ENCODE measurements at places on chromosomes 7 and 10. TPM values are rescaled to one million over a fixed set of nuclear protein-coding genes. Genes with fewer than 3 reads are reported as not detected.
A peak's percentile ranks its signal among the peaks of the same experiment; 100 is the strongest.

DNA sequence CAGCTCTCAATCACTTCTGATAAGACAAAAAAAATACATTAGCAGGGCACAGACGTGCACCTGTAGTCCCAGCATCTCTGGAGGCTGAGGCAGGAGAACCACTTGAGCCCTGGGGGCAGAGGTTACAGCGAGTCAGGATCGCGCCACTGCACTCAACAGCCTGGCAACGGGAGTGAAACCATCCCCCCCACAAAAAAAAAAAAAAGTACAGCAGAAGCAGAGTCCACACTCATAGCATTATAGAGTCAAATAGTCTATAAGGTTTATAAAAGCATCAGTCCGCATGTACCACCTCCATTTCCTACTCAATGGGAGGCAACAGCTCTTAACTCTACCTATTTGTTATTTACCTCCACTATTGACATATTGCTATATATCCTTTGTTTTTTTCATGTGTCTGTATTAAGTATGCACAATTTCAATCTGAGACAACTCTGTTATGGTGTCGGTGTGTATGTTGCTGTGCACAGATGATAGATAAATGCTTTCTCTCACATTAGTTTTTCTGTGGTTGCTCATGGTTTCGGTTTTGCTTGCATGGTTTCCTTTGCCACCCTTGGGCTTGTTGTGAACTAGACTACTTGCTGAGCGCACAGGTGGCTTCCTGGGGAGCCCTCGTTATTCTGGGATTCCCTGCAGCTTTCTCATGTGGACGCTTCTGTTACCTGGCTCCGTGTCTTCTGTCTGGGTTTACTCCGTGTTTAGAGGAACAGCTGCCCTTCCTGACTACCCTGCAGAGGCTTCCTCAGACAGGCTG is 40.4 kb downstream of the PROSER2 start:
- peak overlapping the region; percentile 27 for H3K27ac ChIP-seq
- peak overlapping the region; percentile 64 for H3K4me3 ChIP-seq
- peaks cover 17% of the 10 kb centered on the region for H3K4me1 ChIP-seq
- peak; percentile 25 for DNase-seq
- H3K27me3 ChIP-seq, result no peaks in the 10 kb centered on the region
- no peaks in the 10 kb centered on the region for H3K36me3 ChIP-seq

- no peak overlapping the region for H3K27ac ChIP-seq
- no peak overlapping the region for H3K4me3 ChIP-seq
- H3K36me3 ChIP-seq, result peaks cover 53% of the 10 kb centered on the region
- no peaks in the 10 kb centered on the region for H3K4me1 ChIP-seq
These were observed 67.4 kb downstream of the TYW1B start for GRCh38 chr7:72760602-72761001.

DNA sequence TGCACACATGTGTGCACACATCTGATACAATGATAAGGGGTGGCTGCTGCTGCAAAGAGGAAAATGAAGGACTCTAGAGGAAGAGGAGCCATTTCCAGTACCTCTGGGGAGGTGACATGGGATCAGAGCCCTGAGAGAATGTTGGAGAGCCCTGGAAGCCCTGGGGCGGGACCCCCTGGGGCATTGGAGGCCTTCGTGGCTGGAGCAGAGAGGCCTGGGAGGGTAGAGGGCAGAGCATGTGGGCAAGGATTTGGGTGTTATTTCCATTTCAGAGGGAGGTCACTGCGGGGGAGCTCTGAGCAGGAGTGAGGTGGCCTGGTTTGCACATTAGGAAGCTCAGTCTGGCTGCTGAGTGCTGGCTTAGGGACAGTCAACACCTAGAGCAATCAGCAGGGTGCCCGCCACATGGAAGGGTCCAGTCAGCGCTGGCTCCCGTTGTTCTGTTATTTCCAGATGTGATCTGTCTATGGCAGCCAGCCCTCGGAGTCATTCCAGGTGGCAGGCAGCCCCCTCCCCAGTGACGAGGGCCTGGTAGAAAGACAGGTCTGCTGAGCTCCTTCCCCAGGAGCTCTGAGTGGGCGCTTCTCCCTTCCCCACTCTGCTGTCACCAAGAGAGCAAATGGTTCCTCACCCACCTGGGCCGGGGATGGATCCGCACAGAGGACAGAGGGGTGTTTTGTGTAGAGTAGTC is 24.1 kb upstream of the BTBD16 start:
- no peaks in the 10 kb centered on the region for H3K4me1 ChIP-seq
- no peaks in the 10 kb centered on the region for H3K27me3 ChIP-seq
- no peak for DNase-seq
- H3K4me3 ChIP-seq, result no peak overlapping the region
- H3K36me3 ChIP-seq, result no peaks in the 10 kb centered on the region

DNA sequence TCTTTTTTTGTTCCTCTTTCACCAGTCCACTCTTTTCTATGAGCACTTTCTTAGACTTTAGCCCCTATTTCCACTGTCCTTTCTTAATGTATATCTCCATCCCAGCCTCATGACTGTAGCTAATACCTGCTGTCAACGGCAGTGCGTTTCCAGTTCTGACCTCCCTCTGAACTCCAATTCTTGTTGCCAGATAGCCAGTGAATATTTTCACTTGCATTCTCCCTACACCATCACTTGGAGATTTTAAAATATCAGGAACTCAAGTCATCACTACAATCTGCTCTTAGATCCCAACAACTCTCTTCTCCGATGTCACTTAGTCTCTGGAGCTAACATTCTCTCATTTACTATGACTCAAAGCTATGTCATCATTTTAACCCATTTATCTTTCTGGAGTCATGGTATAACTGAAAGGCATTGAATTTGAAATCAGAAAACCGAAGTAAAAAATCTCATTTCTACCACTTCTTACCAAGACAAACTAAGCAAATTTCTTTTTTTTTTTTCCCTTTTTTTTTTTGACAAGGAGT is 5.1 kb upstream of the SLC16A12 start:
- no peak for DNase-seq
- no peaks in the 10 kb centered on the region for H3K36me3 ChIP-seq
- peaks cover 5% of the 10 kb centered on the region for H3K4me1 ChIP-seq
- peaks cover 45% of the 10 kb centered on the region for H3K27me3 ChIP-seq
- H3K27ac ChIP-seq, result no peak overlapping the region

DNA sequence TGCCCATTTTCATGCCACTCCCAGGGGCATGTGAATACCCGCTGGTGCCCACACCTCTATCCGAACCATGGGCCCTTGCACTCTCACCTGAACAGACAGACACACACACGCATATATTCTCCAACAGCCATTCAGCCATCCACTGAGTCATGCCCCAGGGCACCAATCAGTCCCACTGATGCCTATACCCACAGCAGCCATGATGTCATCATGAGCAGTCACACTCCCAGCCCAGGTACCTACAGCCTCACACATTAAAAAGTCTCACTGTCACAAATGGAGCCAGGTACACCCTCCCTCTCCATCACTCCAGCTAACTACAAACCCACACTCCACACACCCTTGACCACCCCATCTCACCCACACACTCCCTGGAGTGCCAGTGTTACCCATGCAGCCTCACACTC is 12.2 kb downstream of the VSIR start:
- peaks cover 46% of the 10 kb centered on the region for H3K36me3 ChIP-seq
- peaks cover 57% of the 10 kb centered on the region for H3K4me1 ChIP-seq
- DNase-seq, result no peak
- H3K4me3 ChIP-seq, result no peak overlapping the region
- H3K27me3 ChIP-seq, result no peaks in the 10 kb centered on the region

- H3K27me3 ChIP-seq, result peaks cover 23% of the 10 kb centered on the region
- DNase-seq, result no peak
- no peak overlapping the region for H3K27ac ChIP-seq
- H3K4me3 ChIP-seq, result no peak overlapping the region
- no peaks in the 10 kb centered on the region for H3K36me3 ChIP-seq
These were observed 10.9 kb upstream of the OAT start for GRCh38 chr10:124429576-124429975.

DNA sequence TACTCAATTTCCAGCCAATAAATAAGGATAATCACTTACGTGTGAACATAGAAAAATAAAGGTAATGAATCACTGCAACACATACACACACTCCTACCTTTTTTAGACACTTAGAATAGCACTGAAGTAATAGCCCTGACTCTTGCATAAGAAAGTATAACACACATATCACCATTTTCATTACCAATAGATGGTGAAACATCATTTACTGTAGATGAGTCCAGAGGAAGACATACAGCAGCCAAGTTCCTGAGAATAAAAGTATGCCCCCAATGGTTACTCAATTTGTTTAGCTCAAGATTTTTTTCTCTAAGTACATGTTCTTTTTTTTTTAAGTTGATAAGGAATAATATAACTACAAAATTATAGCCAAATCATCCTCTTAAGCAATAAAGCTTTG is 316.3 kb downstream of the PARD3 start:
- no peaks in the 10 kb centered on the region for H3K36me3 ChIP-seq
- no peak for DNase-seq
- H3K4me1 ChIP-seq, result no peaks in the 10 kb centered on the region
- no peaks in the 10 kb centered on the region for H3K27me3 ChIP-seq

DNA sequence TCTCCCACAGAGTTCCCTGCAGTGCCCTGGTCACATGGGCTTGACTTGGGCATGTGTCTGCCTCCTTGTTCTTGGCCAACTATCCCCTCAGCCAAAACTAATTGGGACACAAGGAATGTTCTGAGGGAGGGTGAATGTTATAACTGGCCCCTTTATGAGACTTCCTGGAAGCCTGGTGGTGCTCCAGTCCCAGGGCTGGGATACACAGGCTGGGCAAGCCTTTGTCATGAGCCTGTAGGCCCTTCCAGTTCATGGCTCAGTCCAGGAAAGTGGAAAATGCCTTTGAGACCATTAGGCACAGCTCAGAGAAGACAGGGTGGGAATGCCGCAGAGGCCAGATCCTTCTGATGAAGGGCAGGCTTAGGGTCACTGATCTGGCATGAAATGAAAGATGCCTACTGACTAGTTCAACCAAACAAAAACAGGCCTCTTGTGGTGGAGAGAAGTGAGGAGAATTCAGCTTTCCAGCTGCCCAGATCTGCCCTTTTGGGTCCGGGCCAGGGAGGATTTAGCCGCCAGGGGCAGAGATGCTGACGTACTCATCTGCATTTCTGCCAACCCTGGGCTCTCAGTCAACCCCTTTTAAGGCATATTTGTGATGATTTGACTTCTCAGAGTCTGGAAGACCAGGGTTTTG is 961.5 kb downstream of the KCNMA1 start:
- H3K4me1 ChIP-seq, result no peaks in the 10 kb centered on the region
- no peaks in the 10 kb centered on the region for H3K36me3 ChIP-seq
- no peaks in the 10 kb centered on the region for H3K27me3 ChIP-seq
- no peak overlapping the region for H3K27ac ChIP-seq

- H3K27ac ChIP-seq, result no peak overlapping the region
- DNase-seq, result no peak
- no peaks in the 10 kb centered on the region for H3K4me1 ChIP-seq
- peaks cover 8% of the 10 kb centered on the region for H3K36me3 ChIP-seq
- H3K27me3 ChIP-seq, result no peaks in the 10 kb centered on the region
- H3K4me3 ChIP-seq, result no peak overlapping the region
These were observed 183.4 kb upstream of the TCF7L2 start for GRCh38 chr10:112766636-112767035.

DNA sequence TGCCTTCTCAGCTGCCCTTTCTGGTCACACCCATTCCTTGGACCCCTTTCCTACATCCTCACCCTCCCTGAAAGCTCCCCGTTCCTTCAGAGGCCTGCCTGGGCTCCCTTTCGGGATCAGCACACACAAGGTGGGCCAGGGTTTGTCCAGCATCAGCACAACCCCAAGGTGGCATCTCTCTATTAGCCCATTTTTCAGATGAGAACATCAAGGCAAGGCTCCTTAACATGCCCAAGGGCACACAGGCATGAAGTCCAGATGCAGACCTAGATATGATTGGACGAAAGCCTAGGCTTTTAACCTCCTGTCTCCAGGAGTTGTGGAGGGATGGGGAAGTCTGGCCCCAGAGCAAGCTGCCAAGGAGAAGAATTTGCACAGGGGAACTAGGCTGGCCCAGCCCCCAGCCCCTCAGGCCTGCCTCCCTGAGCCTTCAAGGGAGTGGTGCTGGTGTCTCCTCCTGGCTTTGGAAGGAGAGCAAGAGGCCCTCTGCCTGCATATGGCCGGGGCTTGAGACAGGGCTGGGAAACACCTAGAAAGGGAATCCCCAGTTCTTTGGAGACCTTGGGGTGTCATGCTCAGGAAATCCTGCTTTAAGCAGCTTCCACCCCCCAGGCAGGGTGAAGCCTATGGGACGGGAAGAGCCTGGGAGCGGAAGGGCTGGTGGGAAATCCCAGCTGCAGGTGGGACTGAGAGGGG is 9.0 kb upstream of the VSIR start:
- H3K27ac ChIP-seq, result no peak overlapping the region
- no peaks in the 10 kb centered on the region for H3K27me3 ChIP-seq

- DNase-seq, result no peak
- peaks cover 8% of the 10 kb centered on the region for H3K4me1 ChIP-seq
- no peaks in the 10 kb centered on the region for H3K27me3 ChIP-seq
- peaks cover 45% of the 10 kb centered on the region for H3K36me3 ChIP-seq
- H3K4me3 ChIP-seq, result no peak overlapping the region
These were observed 13.2 kb downstream of the TACR2 start for GRCh38 chr10:69403519-69403918.

DNA sequence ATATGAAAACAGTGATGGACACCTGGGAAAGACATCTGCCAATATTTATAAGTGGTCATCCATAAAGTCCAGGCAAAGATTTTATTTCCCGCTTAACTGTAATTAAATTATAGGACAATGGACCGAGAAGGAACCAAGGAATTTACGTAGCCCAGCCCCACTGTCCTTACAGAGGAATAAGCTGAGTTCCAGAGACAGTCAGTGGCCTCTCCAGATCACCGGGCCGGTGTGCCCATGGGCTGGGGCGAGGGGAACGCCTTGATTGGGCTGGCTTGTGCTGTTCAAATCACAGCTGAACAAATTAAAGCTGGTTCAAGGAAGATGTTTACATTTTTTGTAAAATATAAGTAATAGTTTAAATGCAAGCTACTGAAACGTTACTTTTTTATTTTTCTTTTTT is 40.7 kb downstream of the PFKP start:
- peaks cover 84% of the 10 kb centered on the region for H3K36me3 ChIP-seq
- no peak overlapping the region for H3K4me3 ChIP-seq
- H3K27me3 ChIP-seq, result no peaks in the 10 kb centered on the region
- no peak overlapping the region for H3K27ac ChIP-seq
- peaks cover 12% of the 10 kb centered on the region for H3K4me1 ChIP-seq

DNA sequence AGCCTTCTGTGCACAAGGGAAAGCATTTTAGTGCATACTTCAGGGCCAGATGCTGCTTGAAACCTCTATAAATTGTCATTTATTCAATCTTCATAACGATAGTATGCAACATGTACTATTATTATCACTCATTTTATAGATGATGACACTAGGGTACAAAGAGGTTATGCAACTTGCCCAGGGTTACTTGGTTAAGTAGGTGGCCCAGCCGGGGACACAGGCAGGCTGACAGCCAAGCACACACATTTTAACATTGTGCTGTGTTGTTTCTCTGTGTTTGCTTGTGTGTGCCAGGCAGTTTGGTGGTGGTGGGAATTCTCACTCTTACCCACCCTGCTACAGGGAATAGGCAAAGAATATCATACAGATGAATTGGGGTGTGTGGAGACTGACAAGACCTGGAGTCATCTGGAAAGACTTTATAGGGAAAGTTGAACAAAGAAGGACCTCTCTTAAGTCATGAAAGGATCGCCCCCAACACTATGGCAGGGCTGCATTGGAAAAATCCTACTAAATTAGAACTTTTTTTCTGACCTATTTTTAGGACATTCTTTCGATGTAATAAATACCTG is 98.9 kb downstream of the MKX start:
- peaks cover 12% of the 10 kb centered on the region for H3K27me3 ChIP-seq
- no peak overlapping the region for H3K4me3 ChIP-seq
- H3K4me1 ChIP-seq, result no peaks in the 10 kb centered on the region
- DNase-seq, result no peak
- H3K36me3 ChIP-seq, result no peaks in the 10 kb centered on the region

GRCh38 chr10:3208481-3209406 is 36.2 kb upstream of the PITRM1 start:
- peaks cover 19% of the 10 kb centered on the region for H3K4me1 ChIP-seq
- H3K4me3 ChIP-seq, result peak overlapping the region; percentile 7
- H3K36me3 ChIP-seq, result no peaks in the 10 kb centered on the region
- DNase-seq, result no peak

Gene PLEKHS1
- total RNA-seq, result 0.07 TPM

Gene OGDHL
- total RNA-seq, result not detected

Measured in activated B cell treated with CpG ODN at 0.5 μM for 24 hours (primary cell).